ENCODE measurements at places on chromosomes 11 and 22.
A peak's percentile ranks its signal among the peaks of the same experiment; 100 is the strongest.

- DNase-seq, result no peak
Observed at GRCh38 chr11:113193946-113194345, 120.4 kb upstream of the TTC12 start.

DNA sequence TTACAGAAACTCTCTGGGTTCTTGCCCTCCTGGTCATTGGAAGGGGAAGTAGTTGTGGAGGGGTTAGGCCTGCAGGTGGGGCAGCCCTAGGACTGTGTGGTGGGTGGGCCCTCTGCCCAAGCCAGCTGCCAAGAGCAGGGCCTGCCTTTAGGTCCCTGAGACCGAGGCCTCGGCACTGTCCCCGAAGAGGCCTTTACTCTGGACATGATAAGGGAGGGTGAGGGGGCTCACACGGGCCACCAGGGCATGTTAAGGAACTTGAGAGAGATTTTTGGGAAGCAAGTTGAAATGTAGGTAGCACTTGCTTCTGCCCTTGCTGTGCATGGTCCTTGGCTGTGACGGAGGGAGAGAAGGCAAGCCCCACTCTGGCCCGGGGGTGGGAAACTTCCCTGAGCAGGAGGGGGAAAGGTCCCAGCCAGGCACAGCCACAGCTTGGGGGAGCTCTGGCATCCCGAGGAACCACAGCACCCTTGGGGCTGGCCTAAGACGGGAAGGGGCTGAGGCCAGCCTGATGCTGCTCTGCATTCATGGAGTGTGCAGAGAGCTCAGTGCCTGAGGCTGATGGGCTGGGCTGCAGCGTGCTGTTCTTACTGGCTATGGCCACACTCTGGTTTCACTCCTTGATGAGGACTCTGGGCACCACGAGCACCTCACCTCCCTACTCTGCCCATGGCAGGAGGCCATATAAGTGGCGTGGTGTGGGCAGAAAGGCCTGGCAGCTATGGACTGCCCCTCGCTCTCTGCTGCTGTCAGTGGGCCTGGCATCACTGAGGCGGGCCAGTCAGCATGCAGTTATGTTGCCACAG is 7.8 kb upstream of the RANBP1 start:
- DNase-seq, result no peak

GRCh38 chr11:118304568-118305248 is at the start of gene CD3E:
Gene CD3E, plus strand, starts transcription at chr11:118304730. Its CDS starts 223 bp downstream, at chr11:118304953.
- peak; percentile 42 for DNase-seq

GRCh38 chr11:1639102-1639620 is 9.6 kb downstream of the KRTAP5-5 start:
- DNase-seq, result no peak

DNA sequence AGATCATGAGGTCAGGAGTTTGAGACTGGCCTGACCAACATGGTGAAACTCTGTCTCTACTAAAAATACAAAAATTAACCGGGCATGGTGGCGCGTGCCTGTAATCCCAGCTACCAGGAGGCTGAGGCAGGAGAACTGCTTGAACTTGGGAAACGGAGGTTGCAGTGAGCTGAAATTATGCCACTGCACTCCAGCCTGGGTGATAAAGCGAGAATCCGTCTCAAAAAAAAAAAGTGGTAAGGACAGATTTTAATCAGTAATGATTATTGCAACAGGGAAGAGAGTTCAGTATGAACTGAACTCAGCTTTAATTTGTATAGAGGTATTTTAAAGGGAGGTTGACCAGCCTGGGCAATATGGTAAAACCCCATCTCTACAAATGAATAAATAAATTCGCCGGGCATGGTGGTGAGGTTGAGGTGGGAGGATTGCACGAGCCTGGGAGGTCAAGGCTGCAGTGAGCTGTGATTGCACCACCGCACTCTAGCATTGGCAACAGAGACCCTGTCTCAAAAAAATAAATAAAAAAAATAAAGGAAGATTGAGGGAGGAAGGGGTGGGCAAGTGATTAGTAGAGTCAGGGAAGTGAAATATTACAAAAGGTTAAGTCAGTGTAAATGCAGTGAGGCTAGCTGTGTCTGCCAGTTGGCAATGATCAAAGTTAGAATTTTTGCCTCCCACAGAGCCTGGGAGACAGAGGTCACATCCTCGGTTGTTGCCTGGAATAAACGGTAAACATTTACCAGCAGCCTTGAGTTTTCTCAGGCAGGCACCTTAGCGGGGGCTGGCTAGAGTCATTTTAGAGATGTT is 2.6 kb upstream of the MCM5 start:
- no peak for DNase-seq

GRCh38 chr11:132866783-132867545 is 665.3 kb downstream of the OPCML start:
- no peak for DNase-seq

DNA sequence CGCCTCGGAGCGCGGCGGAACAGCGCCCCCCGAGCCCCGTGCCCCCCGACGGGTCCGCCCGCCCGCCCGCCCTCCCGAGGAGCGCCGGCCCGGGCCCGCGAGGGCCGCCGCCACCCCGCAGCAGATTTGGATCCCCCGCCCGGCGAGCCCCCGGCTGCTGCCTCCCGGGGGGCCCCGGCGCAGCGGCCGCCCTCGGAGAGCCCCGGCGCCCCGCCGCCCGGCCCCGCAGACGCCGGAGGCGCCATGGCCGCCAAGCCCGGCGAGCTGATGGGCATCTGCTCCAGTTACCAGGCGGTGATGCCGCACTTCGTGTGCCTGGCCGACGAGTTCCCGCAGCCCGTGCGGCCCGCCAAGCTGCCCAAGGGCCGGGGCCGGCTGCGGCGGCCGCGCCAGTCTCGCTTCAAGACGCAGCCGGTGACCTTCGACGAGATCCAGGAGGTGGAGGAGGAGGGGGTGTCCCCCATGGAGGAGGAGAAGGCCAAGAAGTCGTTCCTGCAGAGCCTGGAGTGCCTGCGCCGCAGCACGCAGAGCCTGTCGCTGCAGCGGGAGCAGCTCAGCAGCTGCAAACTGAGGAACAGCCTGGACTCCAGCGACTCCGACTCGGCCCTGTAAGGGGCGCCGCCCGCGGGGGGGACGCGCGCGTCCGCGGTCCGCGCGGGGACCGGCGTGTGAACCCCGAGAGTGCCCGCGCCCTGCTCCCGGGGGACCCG is 380 bp downstream of the C11orf96 start:
- no peak for DNase-seq

- no peak for DNase-seq
Observed at GRCh38 chr11:65096926-65097325, 912 bp downstream of the VPS51 start.

- no peak for DNase-seq
Observed at GRCh38 chr11:32939046-32939445, 46.4 kb downstream of the QSER1 start.

GRCh38 chr11:118290923-118291322 is 13.6 kb upstream of the CD3E start:
- DNase-seq, result no peak

DNA sequence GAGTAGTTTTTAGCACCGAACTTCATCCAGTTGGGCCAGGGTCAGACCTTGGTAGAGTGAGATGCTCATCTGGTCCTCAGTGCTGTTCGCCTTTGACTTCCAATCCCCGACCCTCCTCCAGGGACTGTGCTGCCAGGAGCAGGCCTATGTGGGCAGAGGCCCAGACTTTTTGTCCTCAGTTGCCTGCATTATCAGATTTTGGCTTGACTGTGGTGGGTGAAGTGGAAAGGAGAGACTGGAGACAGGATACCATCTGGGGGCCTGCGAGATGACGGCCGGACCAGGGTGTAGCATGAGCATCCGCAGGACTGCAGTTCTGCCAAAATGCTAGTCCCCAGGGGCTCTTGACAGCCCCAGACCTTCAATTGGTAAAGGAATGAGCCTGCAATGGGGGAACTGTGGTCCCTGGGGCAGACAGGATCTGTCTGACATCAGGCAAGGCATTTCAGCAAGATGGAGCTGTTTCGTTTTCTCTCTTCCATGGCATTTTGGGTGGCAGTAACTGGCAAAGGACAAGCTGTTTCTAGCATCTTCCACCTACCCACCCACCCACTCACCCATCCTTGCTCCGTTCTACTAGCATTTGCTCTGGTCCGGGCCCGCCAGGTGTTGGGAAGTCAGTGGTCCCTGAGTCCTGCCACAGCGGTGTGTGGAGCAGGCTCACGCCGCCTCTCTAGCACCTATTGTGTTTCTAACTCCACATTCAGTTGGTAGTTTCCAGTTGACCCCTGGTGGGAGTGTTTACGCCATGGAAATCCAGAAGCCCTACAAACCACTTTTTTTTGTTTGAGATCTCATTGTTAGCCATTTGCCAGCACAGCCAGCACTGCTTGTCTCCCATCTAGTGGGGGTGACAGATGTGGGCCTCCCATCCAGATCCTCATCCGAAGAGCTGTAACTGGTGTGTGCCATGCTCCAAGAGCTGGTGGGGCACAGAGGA is 53.5 kb downstream of the OTOG start:
- DNase-seq, result no peak

DNA sequence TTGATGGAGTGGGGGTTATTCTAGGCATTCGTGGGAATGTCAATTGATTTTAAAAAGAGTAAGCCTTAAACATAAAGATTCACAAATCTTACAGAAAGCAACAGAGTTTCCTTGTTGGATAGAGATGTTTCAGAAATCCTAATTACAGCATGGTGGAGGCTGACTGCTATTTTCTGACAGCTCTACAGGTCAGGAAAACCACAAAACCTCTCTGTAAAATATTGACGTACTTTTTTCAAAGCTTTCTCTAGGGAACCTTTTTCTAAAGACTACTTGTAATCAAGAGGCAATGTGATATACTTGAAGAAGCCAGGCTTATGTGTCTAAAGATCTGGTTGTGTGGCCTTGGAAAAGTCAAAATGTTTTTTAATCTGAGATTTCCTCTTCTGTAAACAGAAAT is 9.1 kb upstream of the OR8B8 start:
- DNase-seq, result no peak

- peak; percentile 62 for DNase-seq
Observed at GRCh38 chr11:57792060-57792541, 30.5 kb downstream of the CTNND1 start.

GRCh38 chr11:93288767-93289166 is 41.8 kb upstream of the DEUP1 start:
- no peak for DNase-seq

GRCh38 chr11:1743585-1744136 is 6.7 kb downstream of the IFITM10 start:
- DNase-seq, result no peak
